Body of pancreas (tissue), 4 donors: ENCODE measurements at places on chromosomes 6 and 20. TPM values are rescaled to one million over a fixed set of nuclear protein-coding genes. Genes with fewer than 3 reads are reported as not detected.

GRCh38 chr6:22880686-22881433 lies 311.5 kb downstream of the HDGFL1 start:
- no peak for DNase-seq

- no peak for DNase-seq
Measured at GRCh38 chr20:23152902-23153301, 66.8 kb upstream of the CD93 start.

DNA sequence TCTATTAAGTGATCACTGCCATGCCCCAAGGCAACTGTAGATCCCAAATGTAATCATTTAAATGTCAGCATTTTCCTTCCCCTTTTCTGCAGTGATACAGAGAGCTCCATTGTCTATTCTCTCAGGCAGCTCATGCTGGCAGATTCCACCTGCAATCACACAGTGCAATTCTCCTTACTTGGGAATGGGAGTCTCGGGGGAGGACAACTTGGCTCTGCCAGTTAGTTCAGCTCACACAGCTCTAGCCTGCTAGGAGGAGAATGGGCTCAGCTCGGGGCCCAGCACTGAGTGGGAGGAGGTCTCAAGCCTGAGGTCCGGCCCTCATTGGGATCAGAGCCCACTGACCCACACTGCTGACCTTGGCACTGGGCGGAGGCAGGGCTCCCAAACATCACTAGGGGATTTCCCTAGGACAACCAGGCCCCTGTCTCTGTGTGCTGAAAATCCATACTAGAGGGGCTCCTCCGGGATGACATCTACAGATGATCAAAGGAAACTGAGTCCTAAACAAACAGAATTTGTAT lies 109.2 kb upstream of the ASF1A start:
- no peak for DNase-seq

GRCh38 chr6:137792160-137793033 lies 74.7 kb upstream of the TNFAIP3 start:
- no peak for DNase-seq

DNA sequence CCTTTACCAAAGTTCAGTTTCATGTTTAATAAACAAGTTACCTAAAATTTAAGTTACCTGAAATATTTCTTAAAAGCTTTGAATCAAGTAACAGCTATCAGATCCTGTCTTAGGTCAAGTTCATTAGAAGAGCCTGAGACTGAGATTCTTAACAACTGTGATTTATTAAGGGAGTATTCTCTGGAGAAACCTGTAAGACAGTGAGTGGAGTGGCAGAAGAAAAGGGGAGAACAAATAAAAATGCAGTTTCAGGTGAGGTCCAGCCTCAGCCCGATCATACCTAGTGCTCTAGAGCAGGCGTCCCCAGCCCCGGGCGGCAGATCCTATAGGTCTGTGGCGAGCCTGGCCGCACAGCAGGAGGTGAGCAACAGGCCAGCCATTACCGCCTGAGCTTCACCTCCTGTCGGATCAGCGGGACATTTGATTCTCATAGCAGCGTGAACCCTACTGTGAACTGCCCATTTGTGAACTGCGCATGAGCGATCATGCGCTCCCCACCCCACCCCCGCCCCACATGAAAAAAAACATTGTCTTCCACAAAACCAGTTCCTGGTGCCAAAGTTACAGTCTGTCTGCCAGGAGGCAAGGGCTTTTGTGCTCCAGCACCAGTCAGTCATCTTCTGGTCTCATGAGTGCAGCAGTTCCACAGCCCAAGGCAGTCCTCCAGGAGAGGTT lies 59.2 kb upstream of the ADGRB3 start:
- DNase-seq: peak; percentile 62

DNA sequence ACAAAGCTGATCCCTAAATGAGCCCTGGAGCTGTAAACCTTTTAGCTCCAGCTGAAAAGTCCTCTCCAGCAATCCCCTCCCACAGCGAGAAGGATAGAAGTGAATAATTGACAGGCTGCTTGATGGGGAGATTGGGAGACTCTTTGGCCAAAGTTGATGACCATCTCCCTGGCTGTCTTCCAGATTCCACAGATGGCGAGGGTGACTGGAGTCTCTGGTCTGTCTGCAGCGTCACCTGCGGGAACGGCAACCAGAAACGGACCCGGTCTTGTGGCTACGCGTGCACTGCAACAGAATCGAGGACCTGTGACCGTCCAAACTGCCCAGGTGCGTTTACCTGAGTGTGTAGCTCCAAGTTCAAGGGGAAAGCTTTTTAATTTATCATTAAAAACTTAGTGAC lies 67.3 kb downstream of the ISM1 start:
- DNase-seq: no peak

DNA sequence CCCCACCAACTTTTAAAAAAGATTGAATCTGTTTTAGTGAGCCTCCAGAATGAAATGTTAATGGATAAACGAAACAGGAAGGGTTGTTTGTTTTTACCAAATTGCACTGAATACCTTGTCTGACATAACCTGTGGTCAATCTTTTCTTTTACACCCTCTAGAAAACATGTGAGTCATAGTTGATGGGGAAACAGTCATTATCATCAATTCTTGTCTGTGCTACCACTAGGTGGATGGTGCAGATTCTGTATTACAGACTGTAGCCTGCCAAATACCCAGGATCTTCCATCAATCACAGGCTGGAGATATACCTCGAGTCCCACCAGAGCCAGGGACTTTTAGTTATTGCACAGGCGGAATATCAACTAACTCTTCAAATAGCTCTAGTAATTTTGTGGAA lies 29.5 kb upstream of the PKIB start:
- DNase-seq: no peak

- no peak for DNase-seq
Measured at GRCh38 chr6:82619573-82619972, 256.0 kb downstream of the TPBG start.

GRCh38 chr20:62647521-62648317 lies 5.4 kb downstream of the SLCO4A1 start:
- no peak for DNase-seq

DNA sequence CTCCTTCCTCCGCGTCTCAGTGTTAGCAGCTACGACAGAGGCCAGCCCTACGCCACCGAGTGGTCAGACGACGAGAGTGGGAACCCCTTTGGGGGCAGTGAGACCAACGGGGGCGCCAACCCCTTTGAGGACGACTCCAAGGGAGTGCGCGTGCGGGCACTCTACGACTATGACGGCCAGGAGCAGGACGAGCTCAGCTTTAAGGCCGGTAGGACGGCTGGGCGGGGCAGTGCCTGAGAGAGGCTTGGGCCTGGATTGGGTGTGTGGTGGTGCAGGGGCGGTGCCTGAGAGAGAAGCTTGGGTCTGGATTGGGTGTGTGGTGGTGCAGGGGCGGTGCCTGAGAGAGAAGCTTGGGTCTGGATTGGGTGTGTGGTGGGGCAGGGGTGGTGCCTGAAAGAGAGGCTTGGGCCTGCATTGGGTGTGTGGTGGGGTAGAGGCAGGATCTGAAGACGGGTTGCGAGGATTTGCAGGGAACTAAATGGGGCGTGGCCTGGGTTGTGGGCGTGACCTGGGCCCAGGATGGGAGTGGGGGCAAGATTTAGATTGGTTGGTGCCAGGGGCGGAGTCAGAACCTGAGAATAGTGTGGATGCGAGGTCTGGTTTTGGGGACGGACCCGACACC lies 24.4 kb downstream of the SPDEF start:
- DNase-seq: peak; percentile 40

DNA sequence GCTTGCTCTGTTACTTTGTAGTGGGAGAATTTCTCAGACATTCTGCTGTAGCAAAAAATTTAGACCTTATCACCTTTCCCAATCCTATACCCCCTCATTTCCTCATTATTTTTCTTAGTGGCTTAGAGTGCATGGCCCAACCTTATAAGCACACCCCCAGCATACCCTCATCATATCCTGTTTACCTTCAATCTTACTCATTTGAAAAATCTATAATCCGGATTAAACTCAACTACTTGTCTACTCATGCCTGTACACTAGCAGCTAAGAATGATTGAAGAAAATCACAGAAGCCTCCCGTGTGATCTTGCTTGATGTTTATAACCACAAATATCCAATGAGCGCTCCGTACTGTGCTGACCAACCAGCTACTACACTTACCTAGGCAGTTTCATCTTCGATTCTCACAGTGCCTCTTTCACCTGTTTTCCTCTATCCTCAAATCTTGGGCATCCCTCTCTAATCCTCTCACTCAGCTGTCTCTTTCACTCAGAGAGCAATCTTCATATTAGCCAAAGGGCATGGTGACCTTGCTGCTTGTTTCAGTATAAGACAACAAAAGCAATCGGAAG lies 36.6 kb downstream of the AIG1 start:
- no peak for DNase-seq

- DNase-seq: no peak
Measured at GRCh38 chr6:149084026-149084425, 233.5 kb upstream of the TAB2 start.

DNA sequence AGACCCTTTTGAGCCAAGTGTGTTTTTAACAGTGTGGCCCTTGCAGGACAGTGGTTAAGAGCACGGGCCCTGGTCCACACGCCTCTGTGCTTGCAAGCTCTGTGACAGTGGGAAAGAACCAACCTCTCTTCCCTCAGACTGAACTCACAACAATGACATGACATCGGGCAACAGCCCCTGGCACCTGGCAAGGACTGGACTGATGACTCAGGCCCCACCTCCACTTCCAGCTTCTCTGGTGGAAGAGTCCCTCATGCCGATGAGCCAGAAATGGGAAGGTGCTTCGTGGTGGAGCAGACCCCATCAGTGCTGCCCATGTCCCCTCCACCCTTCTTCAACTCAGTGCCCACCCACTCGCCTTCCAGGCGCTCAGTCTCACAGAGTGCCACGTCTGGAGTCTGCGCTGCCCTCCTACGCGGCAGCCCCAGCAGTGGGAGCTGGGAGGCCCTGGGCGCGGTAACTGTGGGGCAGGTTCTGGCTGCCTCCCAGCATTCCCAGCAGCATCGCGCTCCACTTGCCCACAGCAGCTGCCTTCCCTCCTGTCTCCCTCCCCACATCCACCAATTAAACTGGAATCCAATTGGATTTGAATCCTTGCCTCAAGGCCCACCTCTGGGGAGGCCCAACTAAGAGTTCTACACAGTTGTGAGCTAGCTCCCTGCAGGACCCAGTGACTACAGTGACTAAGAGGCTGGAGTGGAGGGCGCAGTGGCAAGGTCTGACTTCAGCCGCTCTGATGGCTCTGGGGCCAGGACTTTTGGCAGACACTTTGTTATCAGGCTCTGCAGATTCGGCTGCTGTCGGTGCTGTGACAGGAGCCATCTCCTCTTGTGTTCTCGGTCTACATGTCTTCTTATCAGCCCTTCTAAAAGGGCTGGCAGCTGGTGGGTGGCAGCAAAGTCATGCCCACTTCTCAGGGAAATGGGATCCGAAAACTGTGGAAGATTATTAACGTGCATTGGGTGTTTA lies 156.8 kb upstream of the MLN start:
- DNase-seq: no peak

DNA sequence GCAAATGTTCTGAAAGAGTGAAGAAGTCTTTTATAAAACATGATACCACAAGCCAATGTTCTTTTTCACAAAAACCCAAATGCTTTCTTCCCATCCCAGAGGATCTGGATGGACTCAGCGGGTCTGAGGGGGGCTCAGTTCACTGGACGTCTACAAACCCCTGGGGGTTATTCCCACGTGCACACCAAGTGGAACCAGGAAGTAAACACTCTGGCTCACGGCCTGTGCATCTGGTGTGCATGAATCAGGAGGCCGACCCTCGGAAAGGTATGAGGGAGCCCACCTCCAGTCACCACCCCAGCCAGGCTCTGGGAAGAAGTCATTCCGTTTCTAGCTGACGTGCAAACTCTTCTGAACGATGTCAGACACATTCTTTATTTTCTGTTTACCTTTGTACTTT lies 252.2 kb downstream of the DLL1 start:
- no peak for DNase-seq

DNA sequence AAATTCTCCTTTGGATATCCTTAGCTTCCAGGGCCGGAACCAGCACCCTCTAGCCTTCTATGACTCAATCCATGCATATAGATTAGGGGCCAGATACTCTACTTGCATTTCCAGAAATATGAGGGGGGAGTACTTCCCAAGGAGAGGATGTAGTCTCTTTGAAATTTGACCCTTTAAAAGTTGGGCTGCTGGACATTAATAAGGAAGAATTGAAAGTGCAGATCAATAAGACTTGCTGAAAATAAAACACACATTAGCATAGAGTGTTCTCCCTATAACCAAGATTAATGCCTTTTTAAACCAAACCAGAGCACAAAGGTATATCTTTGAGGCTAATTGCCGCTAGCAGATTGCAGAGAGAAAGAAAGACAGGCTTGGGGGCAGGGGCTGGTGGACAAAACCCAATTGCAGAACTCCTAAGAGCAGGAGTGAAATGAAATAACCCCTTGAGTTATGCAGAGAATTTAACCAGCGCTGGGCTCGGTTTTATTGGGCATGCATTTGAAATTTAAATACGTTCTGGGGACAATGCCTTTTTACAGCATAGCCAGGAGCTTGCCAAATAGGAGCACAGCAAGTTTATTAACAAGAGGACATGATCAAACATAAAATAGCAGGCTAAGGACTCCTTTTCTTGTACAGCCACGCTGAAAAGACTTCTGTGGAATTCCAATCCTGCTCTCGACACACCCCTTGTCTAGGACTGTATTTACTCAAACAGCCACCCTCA lies 108.2 kb upstream of the SALL4 start:
- no peak for DNase-seq

DNA sequence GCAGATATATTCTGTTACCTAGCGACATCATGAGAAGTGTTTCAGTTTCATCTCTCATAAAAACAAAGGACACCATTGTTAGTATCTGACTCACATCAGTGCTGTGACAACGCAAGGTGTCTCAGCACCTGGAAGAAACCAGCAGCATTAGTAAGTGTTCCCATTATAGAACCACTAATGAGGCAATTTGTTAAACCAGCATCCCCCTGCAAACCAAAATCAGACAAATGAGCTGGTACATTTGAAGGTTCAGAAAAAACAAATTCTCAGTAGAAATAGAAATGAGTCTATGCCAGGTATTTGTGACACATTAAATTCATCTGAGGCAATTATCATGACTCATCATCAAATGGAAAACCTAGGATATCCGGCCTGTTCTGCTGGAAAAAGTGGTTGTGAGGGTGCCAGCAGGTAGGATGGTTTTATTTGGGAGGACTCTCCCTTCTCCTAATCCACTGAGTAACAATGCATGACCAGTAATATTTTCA lies 151.7 kb downstream of the TMEM200A start:
- DNase-seq: no peak

- no peak for DNase-seq
Measured at GRCh38 chr20:61520893-61521460, 268.9 kb downstream of the CDH4 start.

DNA sequence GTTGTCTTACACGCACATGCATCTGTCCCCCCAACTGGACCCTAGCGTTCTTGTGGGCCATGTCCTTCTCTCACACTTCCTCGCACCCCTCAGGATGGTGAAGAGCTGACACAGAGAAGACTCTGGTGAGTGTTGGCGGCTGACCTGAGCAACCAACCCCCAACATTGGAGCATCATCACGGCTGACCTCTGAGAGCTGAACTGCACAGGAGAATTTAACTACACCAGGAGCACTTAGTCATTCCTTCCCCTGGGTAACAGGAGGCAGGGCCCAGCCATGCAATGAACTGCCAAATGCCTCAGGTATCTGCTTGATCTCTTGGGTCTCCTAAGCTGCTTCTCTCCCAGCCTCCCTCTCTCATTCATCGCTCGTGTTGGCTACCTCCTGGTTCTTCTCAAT lies 88.5 kb downstream of the PSMG4 start:
- no peak for DNase-seq

The MCCD1 gene
- not detected for total RNA-seq

The RFX6 gene
- total RNA-seq: 1.6 TPM

The PEX3 gene
- total RNA-seq: 2.0 TPM

The LAMA2 gene
- 54.7 TPM for total RNA-seq

The DDO gene
- not detected for total RNA-seq

The SRSF12 gene
- 0.99 TPM for total RNA-seq
